HT1080 (cell line): ENCODE measurements at places on chromosomes 1 and 21.

- DNase-seq = no peak
Measured at GRCh38 chr21:37415939-37416338, 49.4 kb downstream of the DYRK1A start.

DNA sequence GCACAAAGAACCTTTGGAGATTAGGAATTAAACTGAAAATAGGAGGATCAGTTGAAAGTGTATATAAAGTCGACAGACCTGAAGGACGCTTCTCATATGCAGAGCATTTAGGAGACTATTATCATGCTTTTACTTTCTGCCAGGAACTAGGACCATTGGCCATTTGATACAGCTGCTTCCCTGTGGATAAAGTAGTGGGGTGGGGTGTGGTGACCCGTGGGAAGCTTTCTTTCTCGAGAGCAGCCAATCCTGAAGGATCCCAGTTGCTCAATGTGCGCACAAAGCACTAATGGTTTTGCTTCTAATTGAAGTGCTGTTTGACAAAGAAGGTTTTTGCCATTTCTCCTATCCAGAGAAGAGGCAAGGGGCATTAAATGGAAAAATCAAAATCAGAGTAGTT, 14.9 kb upstream of the CD55 start:
- DNase-seq = no peak

DNA sequence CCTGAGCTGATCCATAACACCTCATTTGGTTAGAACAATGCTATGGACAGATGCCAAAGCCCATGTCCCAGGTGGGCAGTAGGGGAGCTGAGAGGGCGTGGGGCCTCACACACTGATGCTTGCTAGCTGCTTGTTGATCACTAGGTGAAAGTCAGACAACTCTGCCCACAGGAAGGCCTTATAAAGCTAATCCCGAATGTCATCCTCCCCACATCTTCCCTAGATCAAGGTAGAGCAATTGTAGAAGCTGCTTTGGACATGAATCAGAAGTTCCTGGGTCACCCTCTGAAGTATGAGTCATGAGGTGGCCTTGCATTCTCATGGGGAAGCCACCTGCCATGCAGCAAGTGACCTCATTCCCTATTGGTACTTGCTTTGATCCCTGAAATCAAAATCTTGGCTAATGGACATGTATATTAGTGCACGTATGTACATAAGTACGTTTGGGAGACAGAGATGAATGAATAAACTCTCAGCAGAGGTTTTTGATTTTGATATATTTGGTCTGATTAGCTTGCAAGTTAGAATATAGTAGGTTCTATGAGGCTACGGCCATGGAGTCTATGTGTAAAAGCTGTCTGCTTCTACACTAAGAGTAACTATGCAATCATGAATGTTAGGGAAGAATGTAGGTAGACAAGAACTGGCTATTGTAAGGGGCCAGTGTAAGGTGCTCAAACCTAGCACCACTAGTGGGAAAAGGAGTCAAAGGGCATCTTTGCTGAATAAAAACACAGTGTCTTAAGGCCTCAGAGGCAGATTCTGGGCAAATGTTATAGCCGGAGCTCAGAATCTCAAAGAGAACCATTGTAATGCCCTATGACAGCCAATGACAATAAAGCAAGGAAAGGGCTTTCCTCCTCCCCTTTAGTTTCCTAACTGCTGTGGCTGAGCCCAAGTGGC, 52.6 kb downstream of the ABCA4 start:
- DNase-seq = peak; percentile 86

- DNase-seq = no peak
Measured at GRCh38 chr1:151859891-151860293, 6.4 kb upstream of the THEM5 start.

DNA sequence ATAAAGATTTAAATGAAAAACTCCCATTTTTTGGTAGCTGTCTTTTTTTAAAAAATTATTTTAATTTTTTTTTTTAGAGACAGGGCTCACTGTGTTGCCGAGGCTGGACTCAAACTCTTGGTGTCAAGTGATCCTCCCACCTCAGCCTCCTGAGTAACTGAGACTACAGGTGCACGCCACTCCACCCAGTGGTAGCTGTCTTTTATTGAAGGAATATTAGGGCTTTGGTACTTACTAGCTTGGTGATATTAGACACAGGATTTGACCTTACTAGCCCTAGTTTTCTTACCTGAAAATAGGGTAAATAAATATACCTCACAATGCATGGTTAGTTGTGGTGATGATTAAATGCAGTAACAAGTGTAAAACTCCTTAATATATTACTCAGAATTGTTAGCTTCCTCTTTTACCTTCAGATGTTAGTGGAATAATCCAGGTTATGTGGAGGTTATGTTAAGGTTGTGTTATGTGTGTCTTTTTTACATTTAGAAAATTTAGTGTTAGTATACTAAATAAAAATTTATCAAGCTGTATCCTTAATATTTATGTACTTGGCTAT, 66.8 kb downstream of the PHACTR4 start:
- DNase-seq = no peak

GRCh38 chr1:192147696-192148095, 10.6 kb upstream of the RGS18 start:
- DNase-seq = no peak

DNA sequence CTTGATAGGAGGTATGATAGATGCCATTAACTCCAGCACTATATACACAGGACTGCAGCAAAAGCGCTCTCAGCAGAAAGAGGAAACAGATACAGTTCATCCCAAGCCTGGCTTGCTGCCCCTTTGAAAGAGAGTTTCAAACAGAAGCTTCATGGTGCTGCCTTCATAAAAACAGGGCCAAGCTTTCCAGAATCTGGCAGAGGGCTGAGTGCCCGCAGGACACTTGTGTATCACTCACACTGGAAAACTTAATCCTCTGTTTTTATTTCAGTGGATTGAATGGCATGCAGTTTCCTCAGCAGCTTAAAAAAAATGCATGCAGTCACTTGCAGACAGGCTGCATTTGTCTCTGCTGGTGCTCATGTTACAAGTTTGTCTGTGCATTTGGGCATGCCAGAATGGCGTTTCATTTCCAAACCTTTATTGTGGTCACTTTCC, 40.4 kb downstream of the KCNJ15 start:
- peak; percentile 80 for DNase-seq

DNA sequence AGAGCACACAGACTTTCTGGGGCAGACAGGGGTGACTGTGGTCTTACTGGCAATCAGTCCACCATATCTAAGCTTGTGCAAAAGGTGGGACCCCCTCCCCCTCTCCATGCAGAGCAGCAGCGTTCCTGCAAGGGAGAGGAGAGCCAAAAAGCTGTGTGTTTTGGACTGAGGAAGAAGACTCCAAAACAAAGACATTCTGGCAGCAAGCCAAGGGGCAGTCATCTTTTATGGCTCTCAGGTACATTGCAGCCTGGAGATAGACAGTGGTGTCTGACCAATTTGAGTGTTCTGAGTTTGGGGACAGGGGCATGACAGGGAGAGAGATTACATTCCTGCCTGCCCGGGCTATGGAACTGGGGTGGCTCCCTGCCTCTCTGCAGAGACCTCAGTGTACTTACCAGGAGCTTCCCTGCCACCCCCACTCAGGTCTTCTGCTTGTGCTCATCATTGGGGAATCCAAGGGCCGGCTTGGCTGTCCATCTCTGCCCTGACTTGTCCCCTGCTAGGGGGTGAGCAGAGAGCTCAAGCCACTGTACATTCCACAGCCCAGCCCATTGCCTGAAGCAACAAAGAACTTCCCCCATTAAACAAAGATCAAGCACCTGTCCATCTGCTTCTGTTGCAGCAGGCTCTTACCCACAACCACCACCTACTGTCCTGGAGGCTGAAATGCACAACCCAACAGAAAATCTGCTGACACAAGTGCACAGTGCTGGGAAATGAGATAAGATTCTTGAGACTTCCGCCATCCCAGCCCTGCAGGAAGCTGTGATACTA, 131.1 kb downstream of the EVI5 start:
- peak; percentile 12 for DNase-seq

GRCh38 chr21:42351626-42352440, 1.0 kb upstream of the TFF2 start:
- DNase-seq = no peak

GRCh38 chr21:17352996-17353655, 159.7 kb upstream of the CXADR start:
- no peak for DNase-seq

DNA sequence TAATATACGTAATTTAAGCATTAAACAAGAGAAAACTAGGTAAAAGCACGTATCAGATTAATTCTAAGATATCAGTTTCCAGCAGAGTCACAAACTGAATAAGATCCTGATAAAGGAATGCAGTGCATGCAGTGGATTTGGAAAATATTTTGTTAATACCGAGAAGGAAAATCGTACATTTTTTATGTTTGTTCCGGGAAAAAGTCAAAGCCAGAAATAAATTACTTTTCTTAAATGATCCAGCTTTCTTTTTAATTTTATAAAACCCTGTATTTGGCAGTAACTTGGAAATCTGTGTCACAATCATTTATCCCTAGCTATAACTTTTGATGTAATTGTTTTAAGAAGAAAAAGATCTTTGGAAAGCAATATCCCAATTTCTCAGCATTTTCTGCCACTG, 955 bp downstream of the PALMD start:
- no peak for DNase-seq

DNA sequence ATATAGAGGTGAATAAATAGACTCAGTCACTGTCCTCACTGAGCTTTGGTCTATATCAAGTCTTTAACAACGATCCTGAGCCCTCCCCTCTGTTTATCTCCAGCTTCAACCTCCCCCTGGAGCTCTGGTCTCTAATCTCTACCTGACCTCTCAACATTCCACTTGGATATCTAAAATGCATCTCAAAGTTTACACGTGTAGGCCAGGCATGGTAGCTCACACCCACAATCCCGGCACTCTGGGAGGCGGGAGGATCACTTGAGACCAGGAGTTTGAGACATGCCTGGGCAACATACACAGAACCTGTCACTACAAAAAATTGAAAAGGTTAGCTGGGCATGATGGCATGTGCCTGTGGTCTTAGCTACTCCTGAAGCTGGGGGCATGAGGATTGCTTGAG, 53.4 kb downstream of the GADD45A start:
- no peak for DNase-seq

GRCh38 chr1:211625040-211625439, 46.1 kb upstream of the SLC30A1 start:
- DNase-seq = peak; percentile 61

DNA sequence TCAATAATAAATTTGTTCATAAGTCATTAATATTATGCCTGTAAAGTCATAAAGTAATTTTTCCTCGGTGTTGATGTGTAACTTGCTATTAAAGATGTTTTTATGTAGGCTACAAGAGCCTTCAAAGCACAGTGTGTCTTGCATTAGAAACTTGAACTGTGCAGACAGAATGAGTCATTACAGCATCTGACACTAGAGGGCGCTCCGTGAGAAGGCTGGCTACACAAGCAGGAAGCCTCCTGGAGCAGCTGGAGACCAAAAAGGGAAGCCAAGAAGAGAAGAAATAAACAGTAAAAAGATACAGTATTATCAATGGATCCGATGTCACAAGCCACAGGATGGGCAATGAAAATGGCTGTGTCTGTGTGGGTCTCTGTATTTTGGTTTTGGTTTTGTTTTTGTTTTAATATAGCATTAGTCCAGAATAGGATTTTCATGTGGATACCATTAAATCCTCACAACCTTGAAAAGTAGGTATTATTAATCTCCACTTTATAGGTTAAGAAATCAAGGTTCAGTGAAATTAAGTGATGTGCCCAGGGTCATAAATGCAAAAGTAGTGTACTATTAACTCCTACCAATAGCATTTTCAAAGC, 16.1 kb upstream of the LRRC8D start:
- DNase-seq = peak; percentile 67

DNA sequence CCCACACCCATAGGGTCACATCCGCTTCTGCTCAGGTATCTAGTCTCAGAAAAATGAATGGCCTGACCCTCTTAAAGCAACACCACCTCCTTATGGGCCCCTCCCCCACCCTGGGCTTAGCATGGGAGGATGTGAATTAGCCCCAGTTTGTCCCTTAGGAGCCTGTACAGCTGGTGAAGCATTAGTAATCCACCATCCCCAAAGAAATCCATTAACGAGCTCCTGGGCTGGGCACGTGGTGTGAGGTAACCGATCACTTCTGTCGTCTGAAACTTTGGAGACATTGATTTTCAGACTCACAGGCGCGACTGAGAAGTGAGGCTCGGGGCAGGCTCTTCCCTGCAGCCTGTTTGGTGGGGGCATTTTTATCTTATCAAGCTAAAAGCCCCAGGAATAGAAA, 10.5 kb downstream of the RASSF5 start:
- DNase-seq = no peak

- no peak for DNase-seq
Measured at GRCh38 chr1:84282780-84283333, 18.7 kb upstream of the SAMD13 start.

GRCh38 chr1:184822267-184822666, 67.6 kb upstream of the EDEM3 start:
- DNase-seq = no peak

DNA sequence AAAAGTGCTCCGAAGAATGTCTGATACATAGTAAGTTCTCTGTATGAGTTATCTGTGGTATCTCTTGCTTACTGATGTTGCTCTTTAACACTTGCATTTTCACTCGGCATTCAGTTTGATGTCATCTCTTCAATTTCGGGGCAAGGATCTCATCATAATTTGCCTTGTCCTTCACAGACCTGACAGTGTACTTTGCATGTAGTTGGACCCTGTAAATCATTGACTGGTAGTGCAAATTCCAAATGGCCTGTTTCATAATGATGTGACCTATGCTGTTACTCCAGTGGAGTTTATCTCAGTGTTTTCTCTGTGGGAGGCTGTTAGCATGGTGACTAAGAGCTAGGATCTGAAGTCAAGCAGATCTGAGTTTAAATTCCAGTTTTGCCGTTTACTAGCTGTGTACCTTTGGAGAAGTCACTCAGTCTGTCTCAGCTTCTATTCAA, 34.2 kb upstream of the ABCD3 start:
- peak; percentile 34 for DNase-seq

DNA sequence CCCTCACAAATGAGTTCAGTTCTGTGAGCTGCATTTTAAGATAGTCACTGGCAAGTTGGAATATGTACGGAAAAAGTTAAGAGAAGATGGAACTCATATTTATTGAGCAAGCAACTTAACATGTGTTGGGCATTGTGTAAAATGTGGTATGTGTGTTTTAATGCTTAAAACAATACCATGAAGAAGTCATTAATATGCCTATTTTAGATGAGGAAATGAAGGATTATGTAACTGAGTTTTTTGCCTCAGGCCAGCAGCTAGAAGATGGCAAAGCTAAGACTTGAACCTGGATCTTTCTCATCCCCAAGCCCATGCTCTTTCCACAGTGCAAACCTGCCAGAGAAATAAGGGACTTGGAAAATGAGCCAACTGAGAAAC, 48.9 kb downstream of the SPATA46 start:
- no peak for DNase-seq

- DNase-seq = no peak
Measured at GRCh38 chr1:182087304-182087703, 25.8 kb upstream of the ZNF648 start.
